Effector memory CD8-positive, alpha-beta T cell (primary cell): ENCODE measurements at places on chromosomes 5 and 9.
A peak's percentile ranks its signal among the peaks of the same experiment; 100 is the strongest.

GRCh38 chr5:9850456-9850855 is 220.3 kb upstream of the TAS2R1 start:
- no peak for DNase-seq

DNA sequence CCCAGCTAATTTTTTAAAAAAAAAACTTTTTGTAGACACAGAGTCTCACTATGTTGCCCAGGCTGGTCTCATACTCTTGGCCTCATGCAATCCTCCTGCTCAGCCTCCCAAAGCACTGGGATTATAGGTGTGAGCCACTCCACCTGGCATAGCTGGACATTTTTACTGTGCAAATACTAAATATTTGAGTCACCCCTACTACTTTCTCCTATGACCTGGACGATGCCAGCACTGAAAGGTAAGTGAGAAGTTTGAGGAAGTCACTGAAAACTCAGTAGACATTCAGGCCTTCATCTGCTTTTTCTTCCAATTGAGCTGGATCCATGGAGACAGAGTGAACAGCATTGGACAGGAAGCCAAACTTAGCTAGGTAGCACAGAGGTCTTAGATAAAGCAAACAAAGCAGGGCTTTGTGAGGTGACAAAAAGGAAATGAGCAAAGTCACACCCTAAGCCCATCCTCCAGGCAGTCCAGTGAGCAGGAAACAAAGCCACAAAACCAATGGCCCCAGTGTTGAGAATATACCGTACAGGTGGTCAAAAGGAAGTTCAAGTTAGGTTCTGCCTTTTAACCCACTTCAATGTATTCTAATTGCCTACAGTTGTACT is 192.6 kb upstream of the RASA1 start:
- peak; percentile 12 for DNase-seq

DNA sequence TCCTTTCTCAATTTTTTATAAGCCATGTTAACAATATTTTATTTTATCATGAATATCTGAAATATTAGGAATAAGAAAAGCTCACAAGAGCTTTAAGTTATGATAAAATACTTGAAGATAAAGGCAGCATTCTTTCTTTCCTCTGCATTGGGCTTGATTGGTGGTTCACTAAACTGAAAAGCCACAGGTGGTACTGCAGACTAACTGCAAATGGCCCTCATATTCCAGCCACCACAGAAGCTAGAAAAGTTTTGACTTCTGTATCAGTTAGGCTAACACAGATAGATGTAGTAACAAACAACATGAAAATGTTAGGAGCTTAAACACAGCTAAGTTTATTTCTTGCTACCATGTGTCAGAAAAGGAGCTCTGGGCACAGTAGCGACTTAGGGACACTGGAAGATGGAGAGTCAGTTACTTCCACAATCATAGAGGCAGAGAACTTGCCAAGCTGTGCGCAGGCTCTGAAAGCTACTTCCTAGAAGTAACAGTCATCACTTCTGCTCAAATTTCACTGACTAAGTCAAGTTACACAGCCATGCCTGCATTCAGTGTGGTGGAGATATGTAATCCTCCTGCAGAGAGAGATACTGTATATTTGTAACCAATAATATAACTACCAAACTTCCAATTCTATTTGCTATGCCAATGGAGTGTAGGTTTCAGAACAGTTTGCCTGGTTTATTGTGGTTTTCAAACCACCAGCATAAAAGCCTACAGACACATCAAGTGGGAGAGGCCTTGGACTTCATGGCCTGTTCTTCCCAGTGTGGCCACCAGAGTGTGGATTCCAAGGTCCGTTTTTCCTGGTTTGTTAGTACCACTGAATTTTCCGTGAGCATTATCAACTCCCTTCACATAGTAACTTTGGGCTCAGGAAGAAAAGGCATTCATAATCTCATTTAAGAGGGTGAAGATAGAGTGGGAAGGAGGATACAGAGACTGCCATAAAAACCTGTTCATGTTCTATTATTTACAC is 268.3 kb downstream of the PJA2 start:
- no peak for DNase-seq

- DNase-seq = no peak
Measured at GRCh38 chr5:135333732-135334515, 65.1 kb downstream of the MACROH2A1 start.

DNA sequence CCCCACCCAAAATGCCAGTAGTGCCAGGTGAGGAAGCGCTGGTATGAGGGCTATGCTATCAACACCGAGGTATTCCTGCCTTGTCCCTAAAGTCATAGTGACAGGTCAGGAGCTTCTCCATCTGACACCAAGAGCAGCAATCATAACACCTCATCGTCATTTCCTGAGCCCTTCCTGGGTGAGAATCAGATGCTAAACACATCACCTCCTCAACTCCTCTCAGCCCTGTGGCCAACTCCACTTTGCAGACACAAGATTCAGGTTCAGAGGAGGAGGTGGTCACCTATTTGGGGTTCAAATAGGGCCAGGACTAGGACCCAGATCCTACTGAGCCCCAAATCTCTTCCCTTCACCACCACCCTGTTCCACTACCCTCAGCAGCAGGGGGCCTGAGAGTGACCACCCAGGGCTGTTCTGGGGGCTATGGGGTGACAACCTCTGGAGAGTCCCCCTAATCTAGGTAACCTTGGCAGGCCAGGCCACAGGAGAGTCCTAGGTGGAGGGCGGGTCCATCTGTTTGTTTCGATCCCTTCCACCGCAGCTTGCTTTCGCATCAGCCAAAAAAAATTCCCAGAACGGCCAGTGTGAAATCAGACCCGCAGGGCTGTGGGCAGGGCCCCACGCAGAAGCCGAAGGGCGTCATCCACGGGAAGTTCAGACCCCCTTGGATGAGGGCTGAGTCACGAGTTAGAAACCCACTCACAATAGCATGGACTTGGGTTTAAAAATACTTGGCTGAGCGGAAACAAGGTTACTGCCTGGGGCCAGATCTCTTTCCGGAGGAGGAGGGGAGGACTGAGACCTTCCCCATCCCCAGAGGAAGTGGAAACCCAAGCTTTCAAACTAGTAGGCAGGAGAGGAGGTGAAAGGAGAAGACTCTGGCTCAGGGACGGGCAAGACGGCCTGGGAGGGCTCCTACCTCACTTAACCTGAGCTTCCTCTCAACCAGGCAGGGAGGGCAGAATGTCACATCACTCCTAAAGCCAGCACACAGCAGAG is 8.7 kb downstream of the STK10 start:
- peak; percentile 60 for DNase-seq

DNA sequence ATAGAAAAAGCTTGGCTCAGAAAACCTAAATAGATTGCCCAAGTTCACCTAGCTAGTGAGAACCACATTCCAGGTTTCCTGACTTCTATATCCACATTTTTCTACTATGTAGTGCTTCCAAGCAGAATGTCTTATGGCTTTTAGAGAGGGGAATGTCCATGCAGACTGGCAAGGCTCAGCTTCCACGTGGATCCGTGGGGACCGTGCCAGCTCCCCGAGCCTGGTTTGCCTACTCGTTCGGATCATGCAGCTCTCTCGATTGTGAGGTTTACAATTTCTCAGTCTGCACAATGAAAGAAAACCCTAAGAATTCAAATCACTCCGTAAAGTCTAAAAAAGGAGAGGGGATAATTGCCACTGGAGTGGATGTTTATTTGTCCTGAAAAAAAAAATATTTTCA is 256.5 kb upstream of the NR4A3 start:
- DNase-seq = no peak

GRCh38 chr9:131405428-131405827 is 11.5 kb downstream of the PRRC2B start:
- peak; percentile 46 for DNase-seq

GRCh38 chr5:96775689-96776088 is 32.1 kb downstream of the ERAP1 start:
- no peak for DNase-seq

- no peak for DNase-seq
Measured at GRCh38 chr9:129263836-129264235, 85.8 kb upstream of the IER5L start.

DNA sequence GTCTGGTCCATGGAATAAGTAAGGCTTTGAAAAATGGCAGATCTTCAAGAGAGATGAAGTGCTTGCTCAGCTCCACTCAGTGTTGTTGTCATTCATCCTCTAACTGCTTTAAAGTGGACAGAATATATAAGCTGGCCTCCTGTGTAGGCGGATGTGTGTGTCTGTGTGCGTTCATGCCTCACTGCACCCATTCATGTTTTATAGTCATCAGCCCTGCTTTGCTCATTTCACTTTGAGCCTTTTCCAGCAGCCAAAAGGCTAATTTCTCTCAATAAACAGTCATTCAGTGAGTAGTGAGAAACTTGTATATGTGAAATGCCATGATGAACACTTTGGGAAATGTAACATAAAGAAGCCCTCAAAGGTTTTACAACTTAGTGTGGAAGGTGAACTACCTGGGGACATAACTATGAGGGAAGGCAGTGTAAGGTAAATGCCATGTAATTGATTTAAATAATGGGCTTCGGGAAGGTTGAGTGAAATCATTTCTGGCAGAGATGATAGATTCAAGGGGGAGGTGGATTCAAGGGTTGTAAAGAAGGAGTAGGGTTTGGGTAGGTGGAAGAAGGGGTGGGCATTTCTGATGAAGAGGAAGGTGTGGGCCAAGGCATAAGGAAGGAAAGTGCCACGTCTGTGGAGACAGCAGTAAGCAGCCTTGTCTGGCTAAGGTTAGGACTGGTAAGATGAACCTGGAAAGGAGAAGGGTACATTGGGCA is 15.7 kb downstream of the TTC23L start:
- no peak for DNase-seq

GRCh38 chr9:17846948-17847655 is 268.2 kb downstream of the SH3GL2 start:
- DNase-seq = no peak

DNA sequence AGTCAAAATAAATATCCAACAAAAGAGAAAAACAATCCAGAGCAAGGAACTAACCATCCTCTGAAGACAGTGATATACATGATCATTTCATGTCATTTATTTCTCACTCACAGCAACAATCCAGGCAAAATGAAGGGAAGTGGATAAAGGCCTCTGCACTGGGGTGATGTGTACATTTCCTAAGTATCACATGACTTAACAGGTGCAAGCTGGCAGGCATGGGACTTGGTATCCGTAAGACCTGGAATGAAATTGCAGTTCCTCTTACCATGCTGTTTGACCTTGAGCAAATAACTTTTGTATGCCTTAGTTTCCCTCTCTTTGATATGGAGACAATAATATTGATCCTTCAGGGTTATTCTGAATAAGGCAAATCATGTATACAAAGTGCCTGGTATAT is 77.6 kb downstream of the PRLR start:
- DNase-seq = no peak

- no peak for DNase-seq
Measured at GRCh38 chr5:150245111-150245789, 44.3 kb downstream of the CAMK2A start.

DNA sequence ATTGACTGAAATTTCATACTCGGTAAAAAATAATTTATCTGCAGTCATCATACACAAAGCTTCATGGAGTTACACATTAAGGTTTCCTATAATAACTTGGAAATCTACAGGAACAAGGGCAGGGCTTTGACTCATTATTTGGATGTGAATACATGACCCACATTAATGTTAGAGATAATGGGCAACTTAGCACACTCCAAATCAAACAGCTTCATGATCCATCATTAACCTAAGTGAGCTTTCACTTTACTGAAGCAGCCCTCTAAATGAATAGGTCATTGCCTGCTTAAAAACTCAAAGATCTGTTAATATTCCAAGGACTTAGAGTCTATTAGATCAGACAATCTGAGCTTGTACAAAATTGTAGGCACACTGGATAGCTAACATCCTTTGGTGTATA is 9.0 kb downstream of the CDH12 start:
- no peak for DNase-seq

DNA sequence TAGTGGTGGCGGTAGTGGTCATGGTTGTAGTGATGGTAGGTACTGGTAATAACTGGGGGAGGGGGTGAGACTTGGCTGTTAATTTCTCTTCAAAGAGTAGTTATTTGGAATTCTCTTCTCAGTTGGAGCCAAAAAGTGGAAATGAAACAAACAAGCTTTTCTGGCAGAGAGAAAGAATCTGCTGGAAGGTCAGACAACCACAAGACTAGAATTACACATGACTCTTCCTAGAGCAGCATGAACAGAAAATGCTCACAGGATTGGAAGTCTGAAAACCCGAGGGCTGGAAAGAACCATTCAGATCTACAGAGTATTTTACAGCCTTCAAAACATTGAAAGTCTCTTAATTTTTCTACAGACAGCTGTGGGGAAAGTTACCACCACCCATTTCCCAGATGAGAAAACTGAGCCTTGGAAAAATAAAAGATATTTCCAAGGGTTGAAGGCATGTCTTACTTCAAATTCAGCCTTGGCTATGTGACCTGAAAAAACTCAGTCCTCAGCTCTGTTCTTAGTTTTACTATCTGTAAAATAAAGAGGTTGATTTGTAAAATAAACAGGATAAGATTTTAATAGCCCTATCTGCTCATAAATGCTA is 42.9 kb upstream of the TRIM32 start:
- DNase-seq = no peak

- DNase-seq = no peak
Measured at GRCh38 chr5:149656576-149657182, 73.4 kb upstream of the PPARGC1B start.

DNA sequence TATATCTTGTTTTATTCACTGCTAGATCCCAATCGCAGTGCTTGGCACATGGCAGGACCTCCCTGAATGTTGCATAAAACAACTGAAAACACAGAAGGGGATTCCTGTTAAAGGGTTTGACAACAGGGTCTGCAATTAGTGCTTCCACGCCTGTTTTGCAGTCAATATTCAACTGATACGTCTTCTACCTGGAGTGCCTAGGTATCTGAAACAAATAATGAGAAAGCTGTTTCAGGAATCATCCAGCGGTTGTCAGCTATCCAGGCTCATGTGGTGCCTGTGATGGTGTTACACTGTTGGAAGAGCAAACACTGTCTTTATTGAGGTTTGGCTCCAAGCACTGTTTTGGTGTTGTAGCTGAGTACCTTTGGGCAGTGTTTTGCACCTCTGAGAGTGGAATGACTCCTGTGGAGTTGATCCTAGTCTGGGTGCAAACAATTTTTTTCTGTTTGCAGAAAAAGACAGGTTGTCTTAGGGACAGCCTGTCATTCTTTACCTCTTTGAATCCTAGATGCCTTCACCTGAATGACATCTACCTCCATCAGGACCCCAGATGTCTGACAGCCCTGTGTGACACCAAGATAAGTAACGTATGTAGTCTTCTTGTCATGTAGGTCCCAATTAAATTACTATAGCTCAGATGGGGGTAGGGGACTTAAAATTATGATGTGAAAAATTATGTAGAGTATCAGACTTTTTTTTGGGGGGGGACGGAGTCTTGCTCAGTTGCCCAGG is 14.8 kb upstream of the MATR3 start:
- no peak for DNase-seq

DNA sequence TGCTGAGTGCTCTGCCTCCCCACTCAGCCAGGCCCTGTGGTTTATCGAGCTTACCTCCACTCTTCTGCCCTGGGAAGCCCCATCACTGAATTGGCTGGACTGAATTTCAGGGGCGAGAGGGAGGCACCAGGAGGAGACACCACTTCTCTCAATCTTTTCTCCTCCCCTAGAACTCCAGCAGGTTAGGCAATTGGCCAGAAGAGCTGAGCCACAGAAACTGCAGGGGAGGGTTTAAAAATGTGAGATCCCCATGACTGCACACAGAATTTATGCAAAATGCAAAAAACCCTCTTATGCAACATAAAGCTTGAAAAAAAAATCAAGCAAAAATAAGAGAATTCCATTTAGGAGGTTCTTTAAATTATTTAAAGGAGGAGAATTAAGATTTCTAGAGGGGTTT is 29.9 kb downstream of the TUT7 start:
- DNase-seq = no peak

- DNase-seq = no peak
Measured at GRCh38 chr5:139108063-139108824, 89.9 kb downstream of the SIL1 start.
